Fibroblast of mammary gland (primary cell): ENCODE measurements at places on chromosomes 2 and 18.

- no peak for DNase-seq
These were observed 210.9 kb downstream of the TWIST2 start for GRCh38 chr2:239058766-239059165.

DNA sequence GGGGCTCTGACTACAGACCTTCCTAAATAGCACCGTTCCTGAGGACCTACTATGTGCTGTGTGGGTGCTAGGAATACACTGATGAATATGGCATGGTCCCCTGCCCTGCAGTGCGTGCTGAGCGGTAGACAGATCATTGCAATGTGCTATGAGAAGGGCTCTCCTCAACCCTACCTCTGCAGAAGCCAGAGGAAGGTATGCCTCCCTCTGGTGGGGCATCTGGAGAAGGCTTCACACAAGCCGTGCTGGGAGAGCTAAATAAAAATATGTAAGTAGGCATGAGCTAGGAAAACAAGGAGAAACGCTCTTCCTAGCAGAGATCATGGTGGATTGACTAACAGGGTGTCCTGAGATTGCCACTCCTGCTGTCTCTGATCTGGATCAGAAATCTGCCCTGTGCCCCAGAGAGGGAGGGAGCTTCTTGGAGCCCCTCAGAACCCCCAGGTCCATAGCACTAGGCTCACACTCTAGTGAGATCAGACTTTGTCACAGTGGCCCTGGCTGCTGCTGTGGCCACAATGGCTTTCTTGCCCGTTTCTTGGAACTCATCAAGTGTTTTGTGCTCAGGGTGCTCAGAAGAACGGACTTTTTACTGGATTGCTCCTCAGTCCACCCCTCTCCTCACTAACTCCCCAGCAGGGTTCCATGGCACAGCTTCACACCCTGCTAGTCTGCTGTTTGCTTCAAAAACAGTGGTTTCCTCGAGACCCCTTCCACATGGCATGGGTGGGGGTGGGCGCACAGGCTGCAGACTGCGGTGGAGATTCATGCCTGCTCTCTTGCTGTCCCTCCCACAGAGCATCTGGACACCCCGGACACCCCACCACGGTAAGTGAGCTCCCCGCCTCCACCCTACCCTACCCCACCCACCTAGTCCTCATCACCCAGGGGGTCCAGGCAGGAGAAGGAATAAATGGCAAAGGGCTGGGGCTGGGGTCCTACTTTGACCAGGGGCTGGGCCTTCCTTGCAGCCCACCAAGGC is 14.2 kb downstream of the SIGLEC15 start:
- DNase-seq: peak; percentile 83

GRCh38 chr2:27041752-27042151 is 9.0 kb downstream of the TMEM214 start:
- no peak for DNase-seq

- DNase-seq: no peak
These were observed 94.9 kb downstream of the PXDN start for GRCh38 chr2:1649103-1650084.

DNA sequence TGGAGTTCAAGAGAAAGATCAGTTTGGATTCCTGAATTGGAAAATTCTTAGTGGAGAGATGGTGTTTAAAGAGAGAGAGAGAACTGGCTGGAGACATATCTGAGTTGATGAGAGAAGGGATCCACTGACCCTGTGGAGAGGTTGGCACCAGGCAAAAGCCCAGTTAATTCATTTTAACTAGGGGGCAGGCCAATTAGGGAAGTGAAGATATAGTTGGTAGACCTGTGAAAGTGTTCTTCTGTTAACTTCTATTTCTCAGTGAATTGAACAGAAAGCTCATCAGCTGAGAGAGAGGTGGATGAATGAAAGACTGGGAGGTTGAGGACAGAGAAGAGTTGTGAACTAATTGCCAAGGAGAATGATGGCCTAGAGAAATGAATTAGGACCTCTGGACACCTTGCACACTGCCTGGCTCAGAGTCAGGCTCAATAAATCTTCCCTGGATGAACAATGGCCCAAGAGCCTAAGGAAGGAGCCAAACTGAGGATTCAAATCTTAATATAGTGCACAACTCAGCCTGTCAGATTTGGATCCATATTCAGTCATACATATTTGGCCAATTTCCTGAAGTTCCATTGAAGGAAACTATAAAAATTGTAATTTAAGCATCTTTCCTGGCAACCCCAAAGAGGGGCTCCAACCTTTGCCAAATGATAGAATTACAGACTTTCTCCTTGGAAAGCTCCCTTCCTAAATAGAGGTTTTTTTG is 82.2 kb upstream of the RMDN2 start:
- no peak for DNase-seq

GRCh38 chr2:195543902-195544894 is 112.8 kb upstream of the SLC39A10 start:
- DNase-seq: peak; percentile 53

DNA sequence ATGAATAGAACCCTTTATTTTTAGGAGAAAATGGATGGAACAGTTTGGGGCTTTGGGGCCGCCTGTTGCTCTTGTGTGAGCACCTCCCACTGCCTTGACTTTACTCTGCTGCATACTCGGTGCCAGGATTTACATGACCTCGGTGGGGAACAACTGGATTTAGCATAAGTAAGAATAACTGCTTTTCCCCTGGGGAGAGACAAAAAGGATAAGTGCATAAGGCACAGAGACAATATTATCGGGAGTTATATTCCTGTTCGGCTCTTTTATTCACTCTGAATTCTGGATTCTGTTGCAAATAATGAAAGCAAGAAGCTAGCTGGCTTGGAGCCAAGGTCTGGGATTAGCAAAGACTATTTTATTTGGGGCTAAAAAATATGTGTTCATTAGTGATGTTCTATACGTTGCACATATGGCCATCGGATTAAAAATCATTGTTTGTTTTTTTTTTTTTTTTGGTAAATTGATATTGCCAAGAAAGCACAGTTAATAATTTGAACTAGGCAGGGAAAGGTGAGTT is 69.8 kb downstream of the CYBRD1 start:
- DNase-seq: peak; percentile 12

DNA sequence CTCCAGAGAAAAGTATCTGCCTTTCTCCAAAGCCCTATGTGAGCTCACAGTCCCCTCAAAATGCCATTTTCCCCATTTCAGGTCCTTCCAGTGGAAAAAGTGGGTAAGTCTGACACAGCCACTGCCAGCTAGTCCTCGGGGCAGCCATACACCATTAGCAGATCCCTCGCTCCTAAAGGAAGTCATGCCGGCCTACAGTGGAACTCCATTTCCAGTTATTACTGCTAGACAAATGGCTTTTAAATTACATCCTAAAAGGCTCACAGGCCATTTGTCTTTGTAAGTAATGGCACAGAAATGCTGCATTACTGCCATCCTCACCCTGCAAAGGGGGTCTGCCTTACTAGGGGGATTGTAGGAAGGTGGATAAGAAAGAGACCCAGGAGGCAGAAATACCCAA is 259.4 kb upstream of the SIX2 start:
- DNase-seq: no peak

- peak; percentile 91 for DNase-seq
These were observed 265.0 kb upstream of the SLC8A1 start for GRCh38 chr2:40716879-40717278.

DNA sequence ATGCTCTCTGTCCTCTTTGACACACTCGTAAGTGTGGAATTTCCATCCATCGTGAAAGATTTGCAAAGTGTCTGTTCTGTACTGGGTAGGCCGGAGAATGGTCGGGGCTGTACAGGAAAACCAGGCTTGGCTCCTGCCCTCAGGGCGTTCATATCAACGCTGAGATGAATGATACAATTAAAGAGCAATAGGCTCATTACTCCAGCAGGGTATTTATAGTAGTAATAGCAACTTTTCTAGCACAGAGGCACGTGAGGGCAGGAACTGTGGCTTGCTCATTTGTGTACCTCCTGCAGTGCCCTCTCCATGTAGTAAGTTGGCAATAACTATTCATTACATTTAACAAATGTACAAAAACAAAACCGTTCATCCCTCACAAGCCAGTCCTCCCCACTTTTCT is 5.3 kb upstream of the NCK2 start:
- no peak for DNase-seq

DNA sequence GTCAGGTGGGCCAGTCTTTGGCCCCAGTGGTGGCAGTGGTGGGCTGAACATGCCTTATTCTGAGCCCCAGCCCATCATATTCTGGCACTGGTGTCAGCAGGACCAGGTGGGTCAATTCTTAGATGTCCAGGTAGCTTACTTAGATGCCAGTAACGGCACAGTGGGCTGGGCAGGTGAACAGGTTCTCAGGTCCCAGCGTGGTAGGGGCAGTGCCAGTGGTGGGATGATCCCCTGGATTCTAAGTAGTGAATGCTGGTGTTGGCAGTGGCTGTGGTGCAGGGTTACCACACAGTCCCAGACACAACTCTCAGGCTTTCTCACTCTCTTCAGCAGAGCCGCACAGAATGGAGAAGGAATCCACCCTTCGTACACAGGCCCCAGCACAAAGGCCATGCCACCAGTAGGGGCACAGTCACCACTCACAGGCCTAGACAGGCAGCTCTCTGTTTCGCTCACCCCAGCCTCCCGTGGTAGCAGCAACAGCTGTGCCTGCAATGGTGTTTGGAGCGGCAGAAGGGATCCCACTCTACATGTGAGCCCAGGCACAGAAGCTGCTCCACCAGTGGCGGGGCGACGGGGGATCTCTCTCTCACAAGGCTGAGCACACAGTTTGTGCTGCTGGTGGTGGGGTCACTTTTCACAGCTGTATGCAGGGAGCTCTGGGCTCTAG is 97.3 kb downstream of the ANKRD12 start:
- no peak for DNase-seq

DNA sequence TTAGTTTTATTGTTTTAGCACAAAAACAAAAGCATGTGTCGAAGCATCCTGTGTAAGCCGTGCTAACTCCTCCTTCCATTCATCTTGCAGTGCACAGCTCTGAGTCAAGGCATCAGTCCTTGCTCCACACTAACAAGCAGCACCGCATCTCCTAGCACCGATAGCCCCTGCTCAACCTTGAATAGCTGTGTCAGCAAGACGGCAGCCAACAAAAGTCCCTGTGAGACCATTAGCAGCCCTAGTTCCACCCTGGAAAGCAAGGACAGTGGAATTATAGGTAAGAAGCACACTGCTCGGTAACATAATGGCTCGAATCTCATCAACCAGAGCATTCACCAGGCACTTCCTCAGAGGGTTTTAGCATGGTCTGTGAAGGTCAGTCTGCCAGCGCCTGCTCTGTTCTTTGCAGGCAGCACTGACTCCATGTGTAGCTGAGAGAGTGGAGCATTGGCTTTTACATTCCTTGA is 136.2 kb downstream of the WDSUB1 start:
- DNase-seq: peak; percentile 19

DNA sequence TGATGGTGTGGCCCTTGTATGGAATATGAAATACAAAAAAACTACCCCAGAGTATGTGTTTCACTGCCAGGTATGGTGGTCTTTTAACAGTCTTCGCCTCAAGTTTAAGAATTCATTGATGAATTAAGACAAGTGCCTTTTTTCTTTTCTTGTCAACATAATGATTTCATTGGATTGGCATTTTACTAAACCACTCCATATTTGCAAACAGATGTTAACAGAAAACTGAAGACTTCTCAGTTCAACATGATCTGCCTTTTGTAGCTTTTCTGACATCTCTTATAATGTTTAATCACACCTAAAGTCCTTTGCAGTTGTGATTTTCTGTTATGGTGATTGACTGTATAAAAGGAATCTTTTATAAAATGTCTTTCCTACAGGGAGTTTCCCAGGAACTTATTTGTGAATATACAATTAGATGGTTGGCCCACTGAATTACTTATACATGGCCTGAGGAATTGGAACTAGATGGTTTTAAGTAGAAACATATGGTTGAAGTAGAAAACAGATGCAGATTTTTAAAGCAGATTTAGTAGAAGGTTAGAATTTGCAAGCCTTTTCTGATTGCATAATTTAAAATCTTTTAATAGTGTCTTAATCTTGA is 39.7 kb downstream of the DYNC1I2 start:
- peak; percentile 62 for DNase-seq

- peak; percentile 6 for DNase-seq
These were observed 142.0 kb upstream of the DNMT3A start for GRCh38 chr2:25483607-25484266.

GRCh38 chr2:100264121-100264520 is 58.2 kb downstream of the LONRF2 start:
- DNase-seq: no peak

DNA sequence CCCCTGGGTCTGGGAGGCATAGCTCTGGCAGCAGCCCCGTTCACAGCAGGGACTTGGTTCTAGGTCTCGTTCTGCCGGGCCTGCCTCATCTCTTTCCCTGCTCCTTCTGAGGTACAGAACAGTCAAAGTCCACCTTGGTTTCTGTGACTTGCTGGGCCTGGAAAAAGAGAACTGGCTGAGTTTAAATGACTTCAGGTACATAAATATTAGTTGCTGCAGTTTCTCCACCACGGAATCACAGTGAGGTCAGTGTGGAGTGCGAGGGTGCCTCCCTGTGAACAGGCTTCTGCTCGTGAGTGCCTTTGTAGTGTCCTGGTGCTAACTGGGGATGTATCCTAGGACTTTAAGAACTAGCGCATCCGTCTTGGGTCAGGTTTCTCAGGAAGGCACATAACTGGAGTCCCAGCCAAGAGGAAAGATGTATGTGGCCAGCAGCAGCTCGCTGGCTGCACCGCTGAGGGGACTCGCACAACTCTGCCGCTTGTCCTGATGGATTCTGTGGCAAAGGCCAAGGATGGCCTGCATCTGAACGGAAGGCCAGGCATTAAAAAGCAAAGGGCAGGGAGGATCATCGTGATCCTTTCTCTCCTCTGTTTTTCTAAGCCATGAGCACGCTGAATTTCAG is 188.6 kb downstream of the SH3RF3 start:
- DNase-seq: peak; percentile 61

DNA sequence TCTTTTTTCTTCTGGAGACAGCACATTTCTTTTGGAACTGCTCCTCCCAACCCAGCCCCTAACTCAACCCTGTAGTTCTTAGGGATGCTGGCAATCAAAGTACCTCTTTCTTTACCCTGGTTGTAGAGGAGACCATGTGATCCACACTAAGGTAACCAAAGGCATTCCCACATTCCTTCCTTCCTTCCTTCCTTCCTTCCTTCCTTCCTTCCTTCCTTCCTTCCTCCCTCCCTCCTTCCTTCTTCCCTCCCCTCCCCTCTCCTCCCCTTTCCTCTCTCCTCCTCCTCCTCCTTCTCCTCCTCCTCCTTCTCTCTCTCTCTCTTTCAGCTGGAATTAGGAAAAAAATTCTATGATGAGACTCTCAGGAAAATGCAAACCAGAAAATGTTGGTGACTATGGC is 13.8 kb upstream of the RAPH1 start:
- DNase-seq: no peak

GRCh38 chr2:136070913-136071312 is 47.0 kb downstream of the CXCR4 start:
- no peak for DNase-seq
